ENCODE measurements at places on chromosomes 4 and X. TPM values are rescaled to one million over a fixed set of nuclear protein-coding genes. Genes with fewer than 3 reads are reported as not detected.

SPANXN3 gene
- not detected for total RNA-seq

MCF2 gene
- total RNA-seq: 0.72 TPM

HSFX1 gene
- 0.29 TPM for total RNA-seq

ALG13 gene
- total RNA-seq: 64.8 TPM

DGAT2L6 gene
- total RNA-seq: not detected

CENPVL2 gene
- not detected for total RNA-seq

CD40LG gene
- total RNA-seq: not detected

Data from A375 (cell line).